Mesothelial cell of epicardium (in vitro differentiated cells): ENCODE measurements at places on chromosomes 2 and 18.
A peak's percentile ranks its signal among the peaks of the same experiment; 100 is the strongest.

DNA sequence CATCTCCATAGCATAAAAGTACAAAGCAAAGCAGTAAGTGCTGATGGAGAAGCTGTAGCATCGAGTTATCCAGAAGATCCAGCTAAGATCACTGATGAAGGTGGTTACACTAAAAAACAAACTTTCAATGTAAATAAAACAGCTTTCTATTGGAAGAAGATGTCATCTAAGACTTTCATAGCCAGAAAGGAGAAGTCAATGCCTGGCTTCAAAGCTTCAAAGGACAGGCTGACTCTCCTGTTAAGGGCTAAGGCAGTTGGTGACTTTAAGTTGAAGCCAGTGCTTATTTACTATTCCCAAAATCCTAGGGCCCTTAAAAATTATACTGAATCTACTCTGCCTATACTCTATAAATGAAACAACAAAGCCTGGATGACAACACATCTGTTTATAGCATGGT is 44.0 kb downstream of the METTL8 start:
- DNase-seq: no peak

- no peak for DNase-seq
Observed at GRCh38 chr2:221999717-222000116, 299.1 kb downstream of the PAX3 start.

GRCh38 chr2:41204315-41204714 is 752.4 kb upstream of the SLC8A1 start:
- no peak for DNase-seq

DNA sequence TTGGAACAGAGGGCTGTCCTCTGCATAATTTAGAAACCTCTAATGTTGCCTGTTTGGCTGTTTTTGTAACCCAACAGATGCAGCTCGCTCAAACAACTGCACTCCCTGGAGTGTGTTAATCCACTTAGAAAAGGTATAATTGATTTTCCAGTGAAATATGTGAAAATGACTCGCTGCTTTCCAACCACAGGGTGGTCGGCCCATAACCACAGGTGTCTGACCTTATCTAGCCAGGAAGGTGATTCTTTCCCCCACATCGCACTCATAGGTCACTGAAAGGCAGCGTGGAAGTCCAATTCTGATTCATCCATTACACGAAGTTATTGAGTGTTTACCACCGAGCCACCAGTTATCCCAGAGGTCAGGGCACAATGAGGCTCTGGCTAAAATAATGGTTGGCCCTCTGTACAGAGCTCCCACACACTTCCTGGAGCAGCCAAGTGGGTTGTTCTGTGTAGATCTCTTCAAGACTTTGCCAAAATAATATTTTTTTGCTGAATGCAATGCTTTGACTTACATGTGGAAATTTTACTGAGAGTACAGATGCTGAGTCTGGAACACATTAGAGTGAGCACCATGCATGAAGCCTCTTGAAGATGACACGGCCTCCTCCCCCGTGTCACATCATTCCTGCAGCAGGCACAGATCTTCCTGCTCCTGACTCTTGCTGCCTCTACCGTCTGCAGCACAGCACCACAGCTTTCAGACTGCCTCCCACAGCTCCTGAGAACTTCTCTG is 396.2 kb downstream of the ZNF516 start:
- no peak for DNase-seq

GRCh38 chr2:119852214-119852613 is 92.5 kb downstream of the PTPN4 start:
- no peak for DNase-seq

GRCh38 chr18:74692367-74693013 is 94.8 kb downstream of the ZNF407 start:
- DNase-seq: no peak

DNA sequence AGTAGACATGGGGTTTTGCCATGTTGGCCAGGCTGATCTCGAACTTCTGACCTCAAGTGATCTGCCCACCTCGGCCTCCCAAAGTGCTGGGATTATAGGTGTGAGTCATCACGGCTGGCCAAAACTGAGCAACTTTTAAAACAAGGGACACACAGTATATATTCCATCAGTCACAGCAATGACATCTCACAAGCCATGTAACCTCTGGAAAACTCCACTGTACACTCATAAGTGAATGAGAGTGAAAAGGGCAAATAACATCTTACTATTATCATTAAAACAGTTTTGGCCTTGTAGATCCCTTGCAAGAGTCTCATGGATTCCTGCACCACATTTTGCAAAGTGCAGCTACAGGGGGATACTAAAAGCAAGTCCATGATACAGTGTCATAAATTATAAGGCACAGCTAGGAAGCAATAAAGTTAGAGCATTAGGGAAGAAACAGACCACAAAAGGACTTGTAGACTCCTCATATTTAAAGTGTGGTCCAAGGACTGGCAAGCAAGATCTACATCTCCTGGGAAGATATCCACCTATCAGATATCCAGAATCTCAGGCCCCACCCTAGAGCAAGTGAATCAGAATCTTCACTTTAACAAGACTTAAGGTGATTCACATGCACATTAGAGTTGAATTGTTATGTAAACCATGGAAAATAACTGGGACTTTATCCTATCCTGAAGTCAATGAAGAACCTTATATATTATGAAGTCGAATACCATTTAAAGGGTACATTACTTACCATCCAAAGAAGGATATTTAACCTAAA is 5.7 kb downstream of the SMC6 start:
- no peak for DNase-seq

DNA sequence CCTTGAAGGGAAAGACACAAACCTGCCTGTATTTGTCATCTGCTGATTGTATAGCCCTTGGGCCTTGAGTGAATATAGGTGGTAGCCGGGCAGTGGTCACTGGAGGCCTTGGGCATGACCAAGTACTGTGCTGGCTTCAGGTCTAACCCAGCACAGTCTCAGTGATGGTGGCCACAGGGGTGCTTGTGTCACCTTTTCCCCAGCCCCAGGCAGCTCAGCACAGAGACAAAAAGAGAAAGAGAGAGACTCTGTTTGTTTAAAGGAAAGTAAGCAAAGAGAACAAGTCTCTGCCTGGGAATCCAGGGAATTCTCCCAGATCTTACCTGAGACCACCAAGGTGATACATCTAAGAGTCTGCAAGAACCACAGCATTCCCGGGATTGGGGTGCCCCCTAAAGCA is 39.4 kb upstream of the INPP4A start:
- no peak for DNase-seq

- DNase-seq: no peak
Observed at GRCh38 chr2:31286961-31287550, 53.1 kb downstream of the EHD3 start.

DNA sequence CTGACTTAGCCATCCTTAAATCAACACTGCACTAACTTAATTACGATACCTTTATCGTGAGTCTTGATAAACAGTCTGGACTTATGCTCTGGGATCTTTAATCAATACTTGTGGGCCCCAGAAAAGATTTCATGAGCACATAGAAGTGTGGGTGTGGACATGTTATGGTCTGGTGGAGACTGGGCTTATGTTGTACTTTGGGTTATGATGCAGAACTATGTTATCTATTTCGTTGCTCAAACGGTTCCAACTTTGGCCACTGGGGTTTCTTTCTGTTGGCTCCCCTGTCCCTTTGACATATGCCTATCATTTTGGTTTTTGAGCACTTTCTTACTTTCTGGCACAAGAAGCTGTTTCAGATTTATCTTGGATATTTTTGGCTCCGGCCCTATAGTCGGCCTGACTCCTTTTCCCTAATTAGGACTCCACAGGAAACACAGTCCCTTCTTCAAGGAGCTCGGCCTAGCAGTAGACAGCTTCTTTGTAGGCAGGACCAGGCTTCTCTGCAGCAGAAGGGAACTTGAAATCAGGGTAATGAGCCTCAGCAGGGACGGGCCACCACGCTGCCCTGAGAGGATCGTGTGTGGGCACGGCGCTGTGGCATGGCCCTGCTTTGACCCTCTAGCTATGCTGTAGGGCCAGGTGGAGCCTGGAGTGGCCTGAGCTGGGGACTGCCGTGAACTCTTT is 54.6 kb upstream of the TXNDC2 start:
- no peak for DNase-seq

GRCh38 chr2:231037731-231038482 is 584 bp downstream of the C2orf72 start:
- DNase-seq: no peak

DNA sequence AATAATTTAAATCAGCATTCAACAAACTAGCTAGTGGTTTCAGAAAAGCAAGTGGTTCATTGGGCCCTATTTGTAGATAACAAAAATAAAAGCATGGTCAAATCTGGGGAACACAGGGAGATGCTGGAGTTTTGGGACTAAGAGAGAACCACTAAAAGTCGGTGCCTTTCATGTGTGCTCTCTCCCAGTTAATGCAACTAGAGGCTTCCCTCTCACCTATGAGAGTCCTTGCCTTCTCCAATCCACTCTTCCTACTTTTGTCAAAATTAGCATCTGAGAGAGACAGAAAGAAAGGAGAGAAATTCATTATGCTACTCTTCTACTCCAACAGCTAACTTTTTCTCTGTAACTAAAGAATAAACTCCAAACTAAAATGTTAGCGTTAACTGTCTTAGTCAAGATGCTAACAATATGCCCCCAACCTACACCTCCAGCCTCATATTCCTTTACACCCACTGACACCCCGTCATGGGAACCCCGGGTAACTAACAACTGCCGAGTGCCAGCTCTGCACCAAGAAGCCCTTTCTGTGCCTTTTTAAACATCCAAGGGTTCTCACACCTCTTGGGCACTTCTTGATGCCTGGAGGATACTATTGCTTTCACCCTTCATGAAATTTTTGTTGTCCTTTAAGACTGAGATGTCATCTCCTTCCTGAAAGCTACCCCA is 133.4 kb downstream of the RBMS1 start:
- no peak for DNase-seq

- no peak for DNase-seq
Observed at GRCh38 chr2:45852450-45853150, 201.1 kb downstream of the PRKCE start.

DNA sequence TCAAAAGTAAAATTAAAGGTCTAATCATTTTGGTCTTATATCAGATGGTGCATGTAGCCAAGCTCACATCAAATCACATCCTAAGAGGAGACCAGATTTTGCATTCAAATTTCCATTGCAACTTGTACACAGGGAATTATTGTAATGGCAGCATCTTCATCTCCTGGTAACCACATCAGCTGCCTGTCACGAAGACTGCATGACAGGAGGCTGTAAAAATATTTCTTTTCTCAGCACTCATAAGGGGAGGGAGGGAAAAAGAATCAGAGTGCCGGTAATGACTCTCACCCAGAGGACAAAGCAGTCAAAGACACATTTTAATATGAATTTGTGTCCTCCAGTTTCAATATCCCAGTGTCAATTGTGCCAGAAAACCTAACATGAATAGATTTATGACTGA is 216.7 kb downstream of the TMEM163 start:
- DNase-seq: no peak

DNA sequence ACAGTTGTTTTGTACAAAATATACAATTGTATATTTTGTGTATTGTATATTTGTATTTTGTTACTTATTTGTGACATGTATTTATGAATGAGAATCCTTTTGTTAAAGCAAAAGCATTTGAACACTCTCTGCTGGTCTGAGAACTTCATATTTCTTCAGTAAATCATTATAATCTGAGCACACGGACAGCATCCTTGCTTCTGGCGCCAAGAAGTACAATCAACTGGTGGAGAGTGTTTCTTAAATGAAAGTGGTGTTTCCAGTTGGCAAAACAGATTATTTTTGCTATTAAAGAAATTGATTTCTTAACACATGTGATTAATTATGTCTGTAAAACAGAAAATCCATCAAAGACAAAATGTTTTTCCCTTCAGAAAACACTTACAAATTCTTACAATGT is 95.1 kb upstream of the COPS8 start:
- DNase-seq: no peak

GRCh38 chr2:42021464-42021863 is 26.4 kb upstream of the PKDCC start:
- DNase-seq: no peak

DNA sequence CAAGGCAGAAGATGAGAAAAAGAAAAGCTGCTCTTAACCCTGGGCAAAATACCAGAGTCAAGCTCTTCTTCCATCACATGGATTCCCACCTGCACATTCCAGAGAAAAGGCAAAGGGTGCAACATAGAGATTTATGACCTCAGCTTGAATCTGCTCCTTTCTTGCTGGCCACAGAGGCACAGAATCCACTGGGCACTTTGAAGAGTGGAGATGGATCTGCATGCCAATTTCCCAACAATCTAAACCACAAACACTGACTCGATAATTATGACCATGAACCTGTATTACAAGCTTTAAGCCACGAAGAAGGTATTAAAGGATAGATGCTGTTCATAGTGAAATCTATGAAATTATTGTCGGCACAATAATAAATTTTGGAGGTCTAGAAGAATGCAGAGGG is 237.3 kb downstream of the PID1 start:
- no peak for DNase-seq

- DNase-seq: no peak
Observed at GRCh38 chr2:62149708-62150107, 46.2 kb upstream of the B3GNT2 start.

DNA sequence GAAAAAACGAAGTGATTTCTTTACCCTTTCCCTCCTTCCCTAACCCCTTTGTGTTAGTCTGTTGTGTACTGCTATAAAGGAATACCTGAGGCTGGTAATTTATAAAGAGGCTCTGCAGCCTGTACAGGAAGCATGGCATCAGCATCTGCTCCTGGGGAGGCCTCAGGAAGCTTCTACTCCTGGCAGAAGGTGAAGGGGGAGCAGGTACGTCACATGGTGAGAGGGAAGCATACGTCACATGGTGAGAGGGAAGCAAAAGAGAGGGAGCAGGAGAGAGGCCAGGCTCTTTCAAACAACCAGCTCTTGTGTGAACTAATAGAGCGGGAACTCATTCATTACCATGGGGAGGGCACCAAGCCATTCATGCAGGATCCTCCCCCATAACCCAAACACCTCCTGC is 126.2 kb downstream of the CAPN13 start:
- peak; percentile 10 for DNase-seq

- DNase-seq: no peak
Observed at GRCh38 chr2:143787674-143788073, 658.5 kb downstream of the ARHGAP15 start.

GRCh38 chr2:239365071-239365781 is 35.6 kb downstream of the HDAC4 start:
- DNase-seq: no peak

GRCh38 chr18:77160515-77160914 is 27.9 kb upstream of the MBP start:
- no peak for DNase-seq

- DNase-seq: no peak
Observed at GRCh38 chr18:76914314-76914713, 92.0 kb downstream of the ZNF236 start.

DNA sequence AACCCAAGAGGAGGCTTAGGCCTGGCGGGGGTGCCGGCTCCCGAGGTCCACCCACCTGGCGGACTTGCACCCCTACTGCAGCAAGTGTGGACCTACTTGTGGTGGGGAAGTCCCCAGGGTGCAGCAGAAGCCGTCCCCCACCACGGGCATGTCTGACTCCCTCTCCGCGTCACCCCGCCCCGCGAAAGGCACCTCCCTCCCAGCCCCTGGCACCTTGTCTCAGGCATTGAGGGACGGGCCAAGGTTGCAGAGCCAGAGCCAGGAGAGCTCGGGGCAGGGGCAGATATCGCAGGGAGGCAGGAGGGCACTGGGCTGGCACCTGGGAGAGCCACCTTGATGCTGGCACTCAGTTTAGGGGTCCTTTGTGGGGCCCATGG is 19.0 kb downstream of the CROCC2 start:
- DNase-seq: peak; percentile 20
